ENCODE measurements at places on chromosomes 13 and 19.

DNA sequence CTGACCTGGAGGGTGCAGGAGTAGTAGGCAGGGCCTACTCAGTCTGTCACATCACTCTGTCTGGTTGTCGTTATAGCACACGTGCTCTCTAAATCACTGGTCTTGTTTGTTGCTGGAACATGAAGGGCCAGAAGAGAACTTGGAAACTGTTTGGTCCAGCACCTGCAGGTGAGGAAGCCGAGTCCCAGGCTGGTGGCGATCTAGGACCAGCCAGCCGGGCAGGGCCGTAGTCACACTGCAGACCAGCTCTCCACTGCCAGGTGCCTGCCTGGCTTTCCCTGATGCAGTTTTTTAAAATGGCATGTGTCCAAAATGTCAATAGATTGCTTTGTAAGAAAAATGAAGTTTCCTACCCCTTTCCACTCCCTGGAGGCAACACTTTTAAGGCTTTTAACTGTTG, 53.7 kb downstream of the GGACT start:
- no peak for DNase-seq

GRCh38 chr19:16497042-16497441, 848 bp downstream of the C19orf44 start:
- DNase-seq, result no peak

DNA sequence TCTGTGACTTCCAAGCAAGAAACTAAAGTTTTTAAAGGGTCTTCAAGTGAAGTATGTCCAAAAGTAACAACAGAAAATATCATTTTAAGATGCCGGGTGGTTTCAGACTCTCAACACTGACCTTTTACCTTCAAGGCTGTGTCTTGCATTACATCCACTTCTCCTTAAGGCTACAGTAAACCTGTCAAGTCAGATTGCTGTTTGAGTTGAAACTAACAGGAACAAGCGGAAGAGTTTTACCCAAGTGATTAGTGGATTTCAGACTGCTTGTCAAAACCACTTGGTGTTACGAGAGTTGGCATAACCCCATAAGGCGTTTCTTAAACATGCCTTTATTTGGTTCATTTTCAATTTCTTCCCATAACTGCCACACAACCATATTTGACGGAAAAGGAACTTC, 283.1 kb downstream of the DCT start:
- no peak for DNase-seq

DNA sequence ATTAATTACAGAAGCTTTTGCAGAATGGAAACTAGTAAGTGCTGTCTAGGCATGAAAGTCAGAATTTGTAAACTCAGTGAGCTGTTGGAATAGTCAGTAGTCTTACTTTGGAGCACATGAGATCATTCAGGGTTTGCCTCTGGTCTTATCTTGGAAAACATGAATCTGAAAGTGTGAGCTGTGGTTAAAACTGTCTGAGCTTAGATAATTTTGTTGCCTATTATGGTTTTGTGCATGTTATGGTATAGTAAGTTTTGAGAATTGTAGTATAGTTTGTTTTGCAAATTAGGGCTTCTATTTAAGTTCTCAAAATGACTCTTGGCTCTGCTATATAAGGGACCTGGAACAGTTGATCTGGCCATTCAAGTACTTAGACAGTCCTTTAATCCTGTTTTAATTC, 53.7 kb upstream of the TRPC4 start:
- no peak for DNase-seq

- DNase-seq, result no peak
These were observed at the start of gene SLC44A2 for GRCh38 chr19:10625003-10625761. Gene SLC44A2, plus strand, starts transcription at chr19:10625553. Its CDS starts 81 bp downstream, at chr19:10625634.

GRCh38 chr13:97460853-97461252, 26.9 kb downstream of the RAP2A start:
- no peak for DNase-seq

DNA sequence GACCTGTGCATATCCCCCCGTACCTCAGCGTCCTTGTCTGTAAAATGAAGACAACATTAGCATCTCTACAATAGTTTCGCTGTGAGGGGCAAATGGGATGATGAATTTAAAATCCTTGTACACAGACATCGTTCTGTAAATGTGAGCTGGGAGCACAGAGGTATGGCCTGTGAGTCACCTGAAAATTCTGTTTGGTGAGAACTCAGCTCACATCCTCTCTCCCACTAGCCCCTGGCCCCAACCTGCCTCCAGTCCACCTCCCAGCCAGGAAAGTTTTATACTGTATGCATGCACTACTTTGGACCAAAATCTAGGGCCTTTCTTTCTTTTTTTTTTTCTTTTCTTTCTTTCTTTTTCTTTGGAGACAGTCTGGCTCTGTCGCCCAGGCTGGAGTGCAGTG, 8.7 kb upstream of the IZUMO2 start:
- no peak for DNase-seq

DNA sequence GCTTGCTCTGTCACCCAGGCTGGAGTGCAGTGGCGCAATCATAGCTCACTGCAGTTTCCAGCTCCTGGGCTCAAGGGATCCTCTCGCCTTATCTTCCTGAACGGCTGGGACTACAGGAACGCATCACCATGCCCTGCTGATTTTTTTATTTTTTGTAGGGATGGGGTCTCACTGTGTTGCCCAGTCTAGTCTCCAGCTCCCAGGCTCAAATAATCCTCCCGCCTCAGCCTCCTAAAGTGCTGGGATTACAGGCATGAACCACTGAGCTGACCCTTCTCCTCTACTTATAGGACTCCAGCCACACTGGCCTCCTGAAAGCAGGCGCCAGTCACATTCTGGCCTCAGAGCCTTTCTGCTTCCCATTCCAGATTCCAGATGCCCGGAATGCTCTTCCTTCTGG, 10.5 kb downstream of the DACT3 start:
- no peak for DNase-seq

- no peak for DNase-seq
These were observed 128.8 kb downstream of the ATP11A start for GRCh38 chr13:112818698-112819045.

DNA sequence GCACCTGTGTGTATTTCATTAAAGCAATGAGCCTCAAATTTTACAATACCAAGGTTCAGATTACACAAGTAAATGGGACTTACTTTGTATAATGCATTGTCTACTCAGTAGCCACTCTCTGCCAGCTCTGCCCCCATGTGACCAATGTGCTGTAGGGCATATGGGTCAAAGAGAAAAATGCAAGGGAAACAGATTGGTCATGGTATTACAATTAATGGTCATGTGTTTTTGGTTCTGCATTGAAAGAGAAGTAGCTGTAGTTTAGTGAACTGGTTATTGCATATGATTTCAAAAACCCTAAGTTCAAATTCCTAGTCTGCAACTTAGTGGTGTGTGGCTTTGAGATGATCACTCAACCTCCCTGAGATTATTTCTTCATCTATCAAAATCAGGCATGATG, 545.4 kb downstream of the SUCLA2 start:
- DNase-seq, result no peak

GRCh38 chr19:17555480-17555928, at the start of gene COLGALT1:
Gene COLGALT1, plus strand, starts transcription at chr19:17555649. Its CDS starts 65 bp downstream, at chr19:17555714.
- peak; percentile 97 for DNase-seq

GRCh38 chr13:112892426-112893206, 76.4 kb upstream of the MCF2L start:
- DNase-seq, result no peak

DNA sequence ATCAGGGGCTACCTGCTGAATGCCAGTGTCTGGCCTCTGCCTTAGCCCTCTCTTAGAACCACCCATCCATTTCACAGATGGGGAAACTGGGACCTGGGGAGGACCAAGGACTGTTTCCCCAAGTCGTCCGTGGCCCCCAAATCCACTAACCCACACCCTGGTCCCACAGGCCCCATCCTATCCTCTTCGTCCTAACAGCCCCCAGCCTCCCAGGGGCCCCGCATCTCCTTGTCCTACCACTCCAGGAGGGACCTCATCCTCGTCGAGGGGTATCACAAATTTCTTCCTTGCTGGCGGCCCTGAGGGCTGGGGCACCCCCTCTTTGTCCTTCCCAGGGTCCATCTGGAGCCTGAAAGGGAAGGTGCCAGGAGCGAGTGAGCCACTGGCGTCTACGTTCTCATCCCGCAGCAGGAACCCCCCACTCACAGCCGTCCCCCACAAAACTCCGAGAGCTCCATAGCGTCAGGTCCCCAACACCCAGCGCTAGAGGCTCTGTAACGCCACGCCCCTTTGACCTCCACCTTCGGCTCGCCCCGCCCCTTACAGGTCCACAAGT, 606 bp downstream of the ERCC1 start:
- peak; percentile 90 for DNase-seq

GRCh38 chr19:869245-870177, 10.0 kb downstream of the CFD start:
- DNase-seq, result no peak

DNA sequence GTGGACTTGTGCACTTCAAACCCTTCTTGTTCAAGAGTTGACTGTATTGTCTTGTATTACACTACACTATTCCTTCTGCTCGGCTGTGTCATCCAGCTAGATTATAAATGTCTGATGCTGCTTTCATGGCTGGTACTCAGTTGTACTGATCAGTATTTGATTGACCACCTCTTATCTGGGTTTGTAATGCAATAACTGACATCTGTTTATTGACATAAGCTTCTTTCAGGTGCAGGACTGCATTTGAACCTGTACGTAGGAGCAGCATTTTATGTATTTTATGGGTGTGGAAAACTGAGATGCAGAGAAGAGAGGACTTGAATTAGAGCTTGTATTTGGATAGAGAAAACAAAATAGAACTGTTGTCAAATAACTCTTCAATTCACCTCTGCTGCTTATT, 309.2 kb downstream of the FGF9 start:
- DNase-seq, result no peak

DNA sequence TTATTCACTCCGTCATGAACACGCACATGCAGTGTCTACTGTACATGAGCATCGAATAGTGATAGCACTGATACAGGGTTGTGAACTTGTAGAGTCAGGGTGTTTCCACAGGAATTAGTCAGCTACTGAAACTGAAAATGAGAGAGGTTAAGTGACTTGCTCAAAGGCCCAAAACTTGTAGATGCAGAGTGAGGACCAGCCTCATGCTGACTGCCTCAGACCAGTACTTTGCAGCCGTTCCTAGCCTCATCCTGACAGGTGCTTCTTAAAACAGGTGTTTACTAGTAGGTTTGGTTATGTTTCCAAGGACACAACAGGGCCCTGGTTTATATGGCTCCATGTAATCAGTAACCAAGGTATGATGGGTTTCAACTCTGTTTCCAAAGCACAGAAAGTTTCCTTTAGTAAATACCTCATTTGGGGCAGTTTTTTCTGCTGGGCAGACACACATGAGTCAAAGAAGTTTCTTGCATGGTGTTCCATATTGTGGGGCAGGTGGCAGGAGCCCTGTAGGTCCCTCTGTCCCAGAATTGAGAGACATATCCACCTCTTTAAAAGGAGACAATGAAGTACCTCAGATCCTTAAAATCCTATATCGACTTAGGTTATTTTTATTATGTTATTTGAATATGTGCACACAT, 16.0 kb downstream of the FGF9 start:
- no peak for DNase-seq

DNA sequence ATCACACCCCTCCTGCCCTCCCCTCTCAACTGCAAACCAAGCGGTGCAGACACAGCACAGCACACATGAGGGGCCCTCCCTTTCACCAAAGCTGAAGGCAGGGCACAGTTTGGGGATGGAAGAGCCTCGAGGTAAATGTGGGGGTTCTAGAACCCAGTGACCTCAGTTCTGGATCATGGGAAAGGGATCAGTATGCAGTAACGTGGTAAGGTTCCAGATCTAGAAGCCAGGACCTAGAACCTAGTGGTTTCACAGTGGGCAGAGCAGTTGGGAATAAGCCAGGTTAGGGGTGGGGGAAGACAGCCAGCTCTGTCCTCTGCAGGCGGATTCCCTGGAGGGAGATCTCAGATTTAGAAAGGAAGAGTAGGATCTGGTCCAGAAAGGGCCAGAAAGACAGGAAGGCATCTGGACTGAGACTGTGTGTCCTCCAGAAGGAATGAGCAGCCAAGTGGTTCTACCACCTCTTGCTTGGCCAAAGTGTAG, 3.1 kb downstream of the FTL start:
- no peak for DNase-seq

GRCh38 chr19:48386981-48387380, 4.4 kb downstream of the KDELR1 start:
- DNase-seq, result no peak

- no peak for DNase-seq
These were observed 675.3 kb upstream of the SGCG start for GRCh38 chr13:22505489-22505888.

DNA sequence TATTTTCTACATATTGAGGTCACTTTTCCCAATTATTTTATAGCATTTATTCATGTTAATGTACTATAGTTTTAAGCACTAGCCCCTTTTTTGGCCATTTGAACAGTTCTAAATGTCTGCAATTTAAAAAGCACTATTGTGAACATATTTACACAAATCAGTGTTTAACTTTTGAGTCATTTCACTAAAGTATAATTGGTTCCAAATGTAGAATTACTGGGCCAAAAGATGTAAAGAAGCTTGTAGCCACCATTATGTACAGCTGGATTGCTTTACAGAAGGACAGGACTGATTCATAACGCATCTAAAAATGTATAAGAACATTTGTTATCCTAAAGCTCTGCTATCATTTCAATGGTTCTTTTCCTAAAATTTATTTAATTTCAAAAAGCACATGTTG, 16.6 kb upstream of the ATP12A start:
- no peak for DNase-seq

- no peak for DNase-seq
These were observed 20.1 kb downstream of the RASL11A start for GRCh38 chr13:27290715-27291114.

DNA sequence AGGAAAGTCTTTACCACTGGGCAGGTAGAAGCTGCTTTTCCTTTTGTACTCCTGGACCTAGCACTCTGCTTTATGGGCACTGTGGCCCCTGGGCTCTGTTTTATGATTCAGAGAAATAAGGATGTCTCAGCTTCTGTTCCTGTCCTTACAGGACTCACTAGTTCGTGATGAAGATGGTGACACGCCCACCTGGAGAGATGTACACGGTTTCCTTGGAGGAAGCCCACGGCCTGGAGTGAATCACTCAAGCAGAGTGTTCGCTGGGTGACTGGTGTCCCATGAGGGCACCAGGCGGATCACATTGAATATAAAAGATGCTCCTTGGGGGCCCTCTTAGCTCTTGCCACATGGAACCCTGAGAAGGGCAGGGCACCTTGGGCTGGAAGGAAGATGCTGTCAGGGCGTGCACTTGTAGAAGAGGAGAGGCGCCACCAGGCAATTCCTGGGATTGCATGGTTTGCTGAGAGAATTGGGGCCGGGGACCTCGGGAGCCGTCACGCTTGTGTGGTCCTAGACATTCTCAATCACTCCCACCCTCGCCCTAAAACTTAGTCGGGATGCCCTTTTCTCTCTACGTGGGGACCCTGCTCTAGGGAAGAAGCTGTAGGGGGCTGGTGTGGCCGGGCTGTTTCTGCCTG, 202.6 kb downstream of the TSHZ3 start:
- no peak for DNase-seq

GRCh38 chr19:16185768-16186123, 536 bp downstream of the FAM32A start:
- peak; percentile 30 for DNase-seq

Measured in CD4-positive, alpha-beta T cell treated with Interferon gamma for 1 hour (primary cell).